ENCODE measurements at places on chromosomes 5 and 9.

DNA sequence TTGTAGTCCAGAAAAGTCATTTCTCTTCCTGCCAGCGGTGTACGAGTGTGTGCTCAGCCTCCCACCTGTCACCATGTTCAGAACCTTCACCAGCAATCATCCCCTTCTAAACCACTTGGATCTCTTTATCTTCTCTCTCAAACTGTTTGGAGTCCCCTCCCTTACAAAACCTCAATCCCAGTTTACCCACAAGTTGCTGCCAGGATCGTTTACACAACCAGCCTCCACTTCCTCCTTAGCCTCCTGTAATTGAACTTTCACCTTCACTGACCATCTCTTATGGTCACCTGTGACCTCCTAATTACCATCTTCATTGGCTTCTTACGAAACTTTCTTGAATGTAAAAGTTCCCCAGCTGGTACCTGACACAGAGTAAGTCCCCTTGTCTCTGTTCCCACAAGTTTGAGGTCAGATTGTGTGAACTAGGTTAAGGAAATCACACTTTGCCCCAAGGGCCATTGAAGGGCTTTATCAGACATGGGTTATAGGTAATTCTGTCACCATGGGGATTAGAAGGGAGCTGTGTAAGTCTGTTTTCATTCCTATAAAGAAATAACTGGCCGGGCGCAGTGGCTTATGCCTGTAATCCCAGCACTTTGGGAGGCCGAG lies 20.0 kb downstream of the RNF44 start:
- DNase-seq = no peak

DNA sequence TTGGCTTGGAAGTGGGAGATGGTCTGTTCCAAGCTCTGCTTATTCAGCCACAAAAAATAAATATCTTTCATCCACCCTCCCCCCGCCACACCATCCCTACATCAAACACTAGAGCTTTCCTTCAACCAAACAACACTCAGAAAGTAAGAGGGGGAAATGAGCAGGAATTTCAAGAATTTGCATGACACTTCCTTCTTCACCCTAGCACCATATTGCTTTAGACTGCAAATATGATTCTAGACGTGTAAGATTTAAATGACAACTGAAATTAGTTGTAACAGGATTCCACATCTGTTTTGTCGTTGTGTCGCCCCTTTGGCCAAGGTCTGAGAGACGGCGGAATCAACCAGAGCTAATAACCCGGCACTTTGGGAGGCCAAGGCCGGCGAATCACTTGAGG lies 88.5 kb downstream of the NDFIP1 start:
- no peak for DNase-seq

DNA sequence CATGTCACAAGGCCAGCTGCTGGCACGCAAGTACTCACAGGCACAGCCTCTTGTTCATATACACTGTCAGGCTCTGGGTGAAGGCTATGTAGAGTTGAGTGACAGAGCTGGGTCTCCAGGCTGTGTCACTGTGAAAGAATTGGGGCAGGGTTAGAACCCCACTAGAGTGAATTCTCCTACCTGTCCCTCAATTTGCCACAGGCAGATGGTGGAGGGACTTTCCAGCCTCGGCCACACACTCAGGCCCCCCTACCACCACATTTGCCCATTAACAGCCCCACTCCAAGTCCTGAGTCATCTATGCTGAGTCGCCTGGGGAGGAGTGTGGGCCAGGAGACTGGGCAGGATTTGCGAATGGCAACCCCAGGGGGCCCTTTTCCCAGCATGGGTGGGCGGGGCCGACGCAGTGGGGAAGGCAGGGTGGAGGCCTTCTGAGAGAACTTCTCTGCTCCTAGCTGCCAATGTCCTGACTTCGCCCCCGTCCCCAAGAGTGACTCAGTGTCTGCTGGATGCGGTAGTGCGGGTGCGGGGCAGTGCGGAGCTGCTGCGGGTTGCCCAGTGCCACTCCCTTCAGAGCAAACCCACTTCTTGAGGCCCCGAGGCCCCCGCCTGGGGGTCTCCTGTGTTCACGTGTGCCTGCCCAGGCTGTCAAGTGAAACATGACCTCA lies 50.3 kb upstream of the PSD2 start:
- DNase-seq = peak; percentile 72

DNA sequence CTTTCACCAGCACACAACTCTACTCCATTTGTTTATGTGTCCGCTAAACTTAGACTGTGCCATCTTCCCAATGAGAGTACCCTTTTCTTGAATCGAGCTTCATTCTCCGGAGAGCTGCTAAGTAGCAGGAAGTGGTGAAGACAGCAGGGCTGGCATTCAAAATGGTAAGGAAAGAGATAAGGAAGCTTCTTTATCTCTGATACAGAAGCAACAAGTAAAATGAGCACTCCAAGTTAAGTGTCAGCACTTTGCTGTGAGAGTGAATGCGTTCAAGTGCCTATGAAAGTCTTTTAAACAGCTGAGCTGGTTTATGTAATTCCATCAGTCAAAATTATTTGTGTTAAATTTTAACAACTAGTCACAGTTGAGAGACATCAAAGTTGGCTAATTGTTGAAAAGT lies 386.8 kb upstream of the PTPRD start:
- no peak for DNase-seq

- DNase-seq = no peak
Measured at GRCh38 chr9:112075009-112075378, 100.1 kb downstream of the SUSD1 start.

DNA sequence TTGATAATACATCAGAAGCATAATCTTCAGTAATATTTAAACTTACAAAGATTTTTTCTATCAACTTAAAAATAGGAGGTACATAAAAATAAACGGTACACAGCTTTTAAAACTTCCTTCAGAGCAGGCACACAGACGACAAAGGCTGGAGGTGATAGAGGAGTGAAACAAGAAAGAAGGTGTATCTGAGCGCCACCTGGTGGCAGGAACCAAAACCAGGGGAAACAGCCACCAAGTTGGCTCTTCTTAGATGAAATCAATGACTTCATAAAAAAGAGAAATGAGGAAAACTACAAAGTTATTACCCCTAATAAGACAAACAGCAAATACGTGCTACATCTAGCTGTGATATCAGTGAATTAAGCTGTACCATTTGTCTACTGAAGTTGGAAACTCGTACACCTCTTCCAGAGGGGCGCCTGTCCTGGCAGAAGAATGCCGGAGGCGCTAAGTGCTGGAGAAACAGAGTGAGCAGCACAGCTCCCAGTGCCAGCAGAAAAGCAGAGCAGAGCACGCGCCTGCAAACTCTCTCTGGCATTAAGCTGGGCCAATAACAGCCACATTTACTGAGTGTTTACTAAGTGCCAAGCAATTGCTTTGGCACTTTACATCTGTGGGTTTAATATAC lies 85.9 kb downstream of the SETX start:
- DNase-seq = peak; percentile 44

DNA sequence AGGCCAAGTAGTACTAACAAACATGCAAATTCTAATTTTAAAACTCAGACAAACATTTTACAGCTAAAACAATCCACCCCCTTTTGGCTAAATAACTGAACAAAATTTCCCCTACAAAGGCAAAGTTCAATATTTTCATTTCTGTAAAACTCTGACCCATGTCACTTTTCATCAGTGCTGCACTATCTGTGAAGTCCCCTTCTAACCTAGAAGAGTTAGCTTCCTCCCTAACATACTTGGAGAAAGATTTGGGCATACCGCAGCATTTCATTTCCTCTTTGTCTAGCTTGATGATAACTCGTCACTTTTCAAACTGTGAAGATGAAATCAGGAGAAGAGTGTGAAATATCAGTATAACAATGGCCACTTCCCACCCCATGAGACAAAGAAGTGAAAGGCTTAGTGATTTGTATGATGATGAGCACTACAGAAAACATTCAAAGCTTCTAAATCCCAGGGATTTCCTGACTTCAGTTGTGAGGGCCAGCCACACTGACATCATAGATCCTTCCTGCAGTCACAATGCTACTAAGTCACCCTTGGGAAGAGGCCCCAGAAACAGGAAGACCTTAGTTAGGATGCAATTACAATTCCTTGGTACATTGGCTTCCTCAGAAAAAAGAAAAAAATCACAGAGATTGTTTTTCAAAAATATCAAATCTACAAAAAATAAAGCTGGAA lies at the start of gene FAM81B:
Gene FAM81B, plus strand, starts transcription at position 555 of the 681 bp plus-strand sequence. Its CDS starts 24 bp downstream, at position 579.
- DNase-seq = no peak

DNA sequence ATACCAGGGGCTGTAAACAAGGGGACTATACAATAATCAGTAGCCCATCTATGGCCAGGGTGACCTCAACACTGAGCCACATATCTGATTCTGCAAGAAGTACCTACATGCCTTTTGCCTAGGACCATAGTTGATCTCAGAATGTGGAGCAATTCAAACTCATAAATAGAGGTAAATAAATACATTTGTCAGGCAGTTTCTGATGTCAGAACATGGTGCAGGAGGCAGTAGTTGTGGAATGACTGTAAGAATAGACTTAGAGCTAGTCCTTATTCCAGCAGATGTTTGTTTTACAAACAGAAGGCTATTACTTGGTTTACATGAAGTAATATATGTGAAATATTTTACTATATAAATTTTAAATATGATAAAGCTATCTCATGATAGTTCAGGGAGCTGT lies 330.7 kb upstream of the DAB2 start:
- no peak for DNase-seq

DNA sequence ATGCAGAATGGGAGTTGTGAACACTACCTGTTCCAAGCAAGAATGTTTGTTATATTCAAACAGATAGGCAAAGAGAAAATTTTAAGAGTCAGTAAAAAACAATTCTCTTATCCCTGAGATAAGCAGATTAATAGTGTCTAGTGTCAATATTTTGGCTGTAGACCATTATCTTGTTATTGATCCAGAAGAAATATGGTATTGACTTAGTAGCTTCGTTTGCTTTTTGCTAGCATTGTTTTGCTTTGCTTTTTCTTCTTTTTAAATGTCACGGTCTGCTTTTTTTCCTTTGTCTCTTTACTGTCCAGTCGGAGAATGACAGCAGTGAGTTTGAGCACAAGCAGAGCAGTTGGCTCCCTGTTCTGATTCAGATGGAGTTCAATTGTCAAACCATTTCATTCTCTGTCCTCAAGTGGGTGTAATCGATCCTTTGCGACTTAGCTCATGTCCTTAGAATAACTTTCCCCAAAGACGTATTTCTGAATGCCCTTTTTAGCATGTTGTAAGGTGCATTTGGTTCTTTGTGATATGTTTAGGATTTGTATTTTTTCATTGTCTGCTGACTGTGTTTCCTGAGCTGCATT lies 29.3 kb downstream of the FUBP3 start:
- no peak for DNase-seq

DNA sequence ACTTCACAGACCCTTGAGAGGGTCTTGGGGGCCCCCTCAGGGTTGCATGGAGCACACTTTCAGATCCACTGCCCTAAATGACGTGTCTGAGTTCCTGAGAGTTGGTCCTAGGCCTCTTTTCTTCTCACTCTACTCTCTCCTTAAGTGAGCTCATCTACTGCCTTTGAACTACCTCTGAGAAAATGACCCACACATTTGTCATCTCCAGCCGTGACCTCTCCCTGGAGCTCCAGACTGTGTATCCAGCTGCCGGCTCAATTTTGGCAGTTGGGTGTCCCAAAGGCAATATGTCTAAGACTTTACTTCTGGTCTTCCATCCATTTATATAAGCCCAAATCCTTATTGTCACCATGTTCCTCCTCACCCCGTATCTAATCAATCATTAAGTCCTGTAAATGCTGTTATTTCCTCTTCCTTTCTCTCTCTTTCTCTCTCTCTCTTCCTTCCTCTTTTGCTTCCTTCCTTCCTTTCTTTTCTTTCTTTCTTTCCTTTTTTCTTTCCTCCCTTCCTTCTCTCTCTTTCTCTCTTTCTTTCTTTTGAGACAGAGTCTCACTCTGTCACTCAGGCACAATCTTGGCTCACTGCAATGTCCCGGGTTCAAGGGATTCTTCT lies 51.2 kb upstream of the HSPA9 start:
- DNase-seq = no peak

GRCh38 chr9:100216178-100216787 lies 117.2 kb downstream of the INVS start:
- peak; percentile 26 for DNase-seq

DNA sequence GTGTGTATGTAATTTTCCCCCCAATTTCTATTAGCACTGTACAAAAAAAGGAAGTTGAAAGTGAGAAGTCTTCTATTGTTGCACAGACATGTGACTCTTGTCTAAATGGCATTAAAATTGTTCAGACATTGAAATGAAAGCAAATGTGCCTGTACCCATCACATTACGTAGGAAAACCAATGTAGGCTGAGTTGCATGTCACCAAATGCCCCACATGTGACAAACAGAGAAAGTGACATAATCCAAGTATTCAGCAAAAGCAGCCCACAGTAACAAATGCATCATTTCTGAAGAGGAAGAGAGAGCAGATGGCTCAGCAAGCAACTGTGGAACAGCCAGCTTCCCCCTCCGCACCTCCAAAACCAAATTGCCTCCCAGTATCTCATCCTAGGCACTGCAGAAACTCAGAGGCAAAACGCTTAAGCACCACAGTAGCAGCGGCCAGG lies 161.5 kb upstream of the NR4A3 start:
- no peak for DNase-seq

GRCh38 chr5:168125445-168126199 lies 165.8 kb upstream of the WWC1 start:
- no peak for DNase-seq

- DNase-seq = no peak
Measured at GRCh38 chr5:80540691-80541090, 29.4 kb downstream of the ANKRD34B start.

GRCh38 chr5:93360436-93361088 lies 220.5 kb downstream of the NR2F1-AS1 start:
- no peak for DNase-seq

- DNase-seq = no peak
Measured at GRCh38 chr5:79842991-79843390, 148.1 kb downstream of the MTX3 start.

All from fibroblast of the conjunctiva (primary cell).